ENCODE measurements at places on chromosomes 3 and 15. TPM values are rescaled to one million over a fixed set of nuclear protein-coding genes. Genes with fewer than 3 reads are reported as not detected.

- H3K27ac ChIP-seq = peak overlapping the region; percentile 70
- H3K27me3 ChIP-seq = no peaks in the 10 kb centered on the region
- H3K36me3 ChIP-seq = no peaks in the 10 kb centered on the region
- peak overlapping the region; percentile 8 for H3K4me3 ChIP-seq
Measured at GRCh38 chr15:38130740-38131498, 121.7 kb upstream of the SPRED1 start.

DNA sequence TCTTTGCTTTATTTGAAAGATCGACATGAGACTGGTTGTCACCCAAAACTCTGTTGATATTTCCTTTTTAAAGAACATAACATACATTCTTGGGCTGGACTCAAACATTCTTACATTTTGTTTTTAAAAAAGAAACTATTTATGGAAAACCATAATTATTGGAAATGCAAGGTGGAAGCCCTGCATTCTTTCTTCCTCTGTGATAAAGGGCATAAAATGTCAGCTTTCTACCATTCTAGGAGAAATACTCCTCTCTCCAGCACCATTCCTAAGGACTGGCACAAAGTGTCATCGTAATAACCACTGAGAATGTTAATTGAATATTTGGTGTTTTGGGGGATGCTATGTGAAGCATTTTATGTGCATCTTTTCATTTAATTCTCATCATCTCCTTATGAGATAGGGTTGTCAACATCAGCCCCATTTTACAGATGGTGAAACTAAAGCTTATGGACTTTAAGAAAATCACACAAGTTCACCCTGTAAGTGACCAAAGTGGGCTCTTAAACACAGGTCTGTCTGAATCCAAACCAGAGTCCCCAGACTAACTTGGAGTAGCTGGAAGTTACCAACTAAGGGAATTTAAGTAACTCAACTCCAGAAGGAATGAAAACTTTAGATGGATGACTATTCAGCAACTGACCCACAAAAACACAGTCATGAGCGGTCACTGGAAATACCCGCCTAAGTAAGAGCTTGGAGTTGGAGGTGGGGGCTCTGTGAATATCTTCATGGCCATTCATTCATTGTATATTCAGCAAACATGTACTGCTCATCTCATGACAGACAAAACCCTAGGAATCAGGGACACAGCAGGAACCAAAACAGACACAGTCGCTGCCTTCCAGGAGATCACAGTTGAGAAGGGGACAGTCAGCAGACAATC, 45.9 kb upstream of the LMCD1 start:
- DNase-seq = no peak
- H3K4me1 ChIP-seq = no peaks in the 10 kb centered on the region
- H3K27ac ChIP-seq = no peak overlapping the region
- H3K36me3 ChIP-seq = no peaks in the 10 kb centered on the region
- no peaks in the 10 kb centered on the region for H3K27me3 ChIP-seq

DNA sequence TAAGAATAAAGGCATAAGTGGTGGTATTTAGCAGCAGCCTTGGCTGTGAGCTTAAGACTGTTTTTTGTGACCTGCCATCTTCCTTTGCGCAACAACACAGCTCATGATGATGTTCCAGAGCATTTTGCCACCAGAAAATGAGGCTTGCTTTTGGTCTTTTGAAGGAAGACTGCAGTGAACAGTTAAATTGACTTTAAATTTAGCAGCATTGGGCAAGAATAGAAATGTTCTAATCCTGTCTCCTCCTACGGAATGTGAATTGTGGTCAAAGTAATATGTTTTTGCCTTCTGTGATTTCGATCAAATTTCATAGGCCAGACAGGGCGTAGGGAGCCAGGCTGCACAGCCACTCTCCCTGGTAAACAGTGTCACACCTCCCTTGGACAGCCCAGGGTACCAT, 460.7 kb upstream of the RASGRP1 start:
- H3K4me3 ChIP-seq = no peak overlapping the region
- no peak for DNase-seq
- H3K36me3 ChIP-seq = no peaks in the 10 kb centered on the region
- H3K27ac ChIP-seq = no peak overlapping the region

DNA sequence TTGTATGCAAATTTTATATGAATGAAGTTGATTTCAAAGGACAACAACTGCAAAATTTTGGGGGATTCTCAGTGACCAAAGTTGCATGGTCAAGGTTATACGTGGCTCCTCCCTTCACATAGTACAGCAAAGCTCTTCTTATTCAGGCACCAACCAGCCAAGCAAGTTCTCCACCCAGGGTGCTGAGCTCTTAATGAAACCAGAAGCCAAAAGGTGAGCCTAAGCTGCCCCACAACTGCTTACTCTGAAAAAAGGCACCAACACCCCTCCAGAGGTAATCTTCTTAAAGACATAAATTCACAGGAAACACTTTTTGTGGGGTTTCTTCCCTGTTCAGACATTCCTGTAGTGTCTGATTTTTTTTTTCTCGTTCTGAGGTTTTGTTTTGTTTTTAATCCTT, 106.1 kb upstream of the GMNC start:
- DNase-seq = no peak
- H3K36me3 ChIP-seq = no peaks in the 10 kb centered on the region
- H3K27me3 ChIP-seq = no peaks in the 10 kb centered on the region
- H3K4me3 ChIP-seq = no peak overlapping the region
- no peak overlapping the region for H3K27ac ChIP-seq

- H3K4me1 ChIP-seq = no peaks in the 10 kb centered on the region
- no peak overlapping the region for H3K4me3 ChIP-seq
- H3K36me3 ChIP-seq = no peaks in the 10 kb centered on the region
- H3K27ac ChIP-seq = no peak overlapping the region
- H3K27me3 ChIP-seq = no peaks in the 10 kb centered on the region
- DNase-seq = no peak
Measured at GRCh38 chr3:59245859-59246501, 196.2 kb upstream of the CFAP20DC start.

- H3K27me3 ChIP-seq = peaks cover 27% of the 10 kb centered on the region
- H3K27ac ChIP-seq = no peak overlapping the region
- DNase-seq = peak; percentile 69
Measured at GRCh38 chr3:9552252-9552999, 1.2 kb downstream of the LHFPL4 start.

- no peaks in the 10 kb centered on the region for H3K36me3 ChIP-seq
- DNase-seq = no peak
- no peak overlapping the region for H3K4me3 ChIP-seq
- no peaks in the 10 kb centered on the region for H3K27me3 ChIP-seq
- H3K27ac ChIP-seq = no peak overlapping the region
Measured at GRCh38 chr15:47066392-47066791, 650.9 kb upstream of the SEMA6D start.

GRCh38 chr3:178520451-178520850, 15.8 kb upstream of the KCNMB2 start:
- H3K4me3 ChIP-seq = no peak overlapping the region
- no peaks in the 10 kb centered on the region for H3K4me1 ChIP-seq
- no peaks in the 10 kb centered on the region for H3K36me3 ChIP-seq
- no peak for DNase-seq
- no peaks in the 10 kb centered on the region for H3K27me3 ChIP-seq

- H3K4me1 ChIP-seq = no peaks in the 10 kb centered on the region
- DNase-seq = no peak
- H3K4me3 ChIP-seq = no peak overlapping the region
- H3K27ac ChIP-seq = no peak overlapping the region
- no peaks in the 10 kb centered on the region for H3K27me3 ChIP-seq
Measured at GRCh38 chr3:66789580-66790237, 208.4 kb upstream of the KBTBD8 start.

DNA sequence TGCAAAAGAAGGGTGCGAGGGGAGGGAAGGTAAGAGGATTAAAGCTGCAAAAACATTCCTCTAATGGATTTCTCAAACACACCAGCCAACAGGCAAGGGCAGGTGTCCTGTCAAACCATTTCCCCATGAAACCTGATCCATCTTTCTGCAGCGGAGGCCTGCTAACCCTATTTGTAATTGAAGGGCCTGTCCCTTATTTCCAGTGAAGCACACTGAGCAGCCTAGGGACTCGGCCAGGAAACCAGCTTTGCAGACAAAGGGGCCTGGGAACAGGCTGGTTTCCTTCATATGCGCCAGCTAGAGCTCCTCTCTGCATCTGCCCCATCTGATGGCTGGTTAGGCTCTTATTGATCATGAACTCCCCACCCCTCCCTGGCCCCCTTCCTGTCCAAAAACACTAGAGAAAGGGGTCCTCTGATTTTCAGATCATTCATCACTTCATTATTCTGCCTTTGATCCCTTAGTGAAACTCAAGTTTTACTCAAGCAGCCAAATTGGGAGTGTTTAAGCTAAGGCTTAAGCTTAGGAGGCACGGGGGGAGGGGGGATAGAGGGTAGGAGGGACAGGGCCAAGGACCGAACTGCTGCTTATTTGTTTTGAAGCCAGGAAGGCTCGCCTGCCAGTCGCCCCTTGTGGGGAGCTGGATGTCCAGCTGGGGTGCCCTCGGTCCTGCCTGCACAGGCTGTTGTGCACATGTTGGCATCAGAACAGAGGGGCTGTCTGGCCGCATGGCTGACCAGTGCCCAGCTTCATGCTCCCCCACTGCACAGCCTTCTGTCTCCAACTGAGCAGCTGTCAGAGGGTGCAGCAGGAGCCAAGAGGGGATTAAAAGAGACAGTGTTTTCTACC, 53.1 kb downstream of the BOC start:
- no peaks in the 10 kb centered on the region for H3K27me3 ChIP-seq
- no peak for DNase-seq

- H3K36me3 ChIP-seq = no peaks in the 10 kb centered on the region
- H3K4me1 ChIP-seq = no peaks in the 10 kb centered on the region
- no peak for DNase-seq
- no peak overlapping the region for H3K4me3 ChIP-seq
Measured at GRCh38 chr15:50390554-50391264, 33.5 kb upstream of the USP8 start.

DNA sequence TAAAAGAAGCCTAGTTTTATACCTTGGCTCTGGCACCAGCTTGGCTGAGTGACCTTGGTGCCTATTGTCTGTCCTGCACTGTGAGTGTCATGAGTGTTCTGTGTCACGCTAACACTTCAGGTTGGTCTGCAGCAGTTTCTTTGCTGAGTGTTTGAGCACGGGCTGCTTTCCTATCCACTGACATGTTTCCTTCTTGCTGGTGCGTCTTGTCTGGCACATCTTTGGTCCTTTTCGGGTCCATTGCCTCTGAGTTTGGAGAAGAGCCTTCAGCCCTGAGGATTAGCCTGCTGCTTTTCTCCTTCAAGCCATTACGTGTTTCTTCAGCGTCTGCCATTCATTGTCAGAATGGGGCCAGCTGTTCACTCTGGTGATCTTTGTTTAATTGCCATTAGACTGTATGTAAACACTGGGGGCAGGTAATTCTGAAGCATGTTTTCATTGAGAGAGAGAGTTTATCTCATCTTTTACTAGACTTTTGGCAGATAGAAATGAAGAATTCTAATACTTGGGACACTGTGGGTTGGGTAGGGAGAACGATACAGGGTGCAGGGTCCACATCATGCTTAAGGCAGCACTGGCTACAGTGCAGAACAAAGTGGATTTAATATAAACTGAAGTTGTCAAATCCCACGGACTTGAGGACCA, 55.5 kb downstream of the LRRC28 start:
- H3K4me3 ChIP-seq = no peak overlapping the region
- no peaks in the 10 kb centered on the region for H3K27me3 ChIP-seq
- DNase-seq = no peak
- H3K27ac ChIP-seq = no peak overlapping the region
- no peaks in the 10 kb centered on the region for H3K36me3 ChIP-seq
- peaks cover 14% of the 10 kb centered on the region for H3K4me1 ChIP-seq

GRCh38 chr15:52749258-52749657, 40.9 kb downstream of the ONECUT1 start:
- no peak for DNase-seq
- no peaks in the 10 kb centered on the region for H3K4me1 ChIP-seq
- H3K4me3 ChIP-seq = no peak overlapping the region
- H3K27ac ChIP-seq = no peak overlapping the region
- peaks cover 24% of the 10 kb centered on the region for H3K27me3 ChIP-seq

GRCh38 chr3:115615001-115615814, 8.1 kb upstream of the GAP43 start:
- no peak overlapping the region for H3K4me3 ChIP-seq
- H3K4me1 ChIP-seq = no peaks in the 10 kb centered on the region
- no peaks in the 10 kb centered on the region for H3K27me3 ChIP-seq
- no peaks in the 10 kb centered on the region for H3K36me3 ChIP-seq

- H3K36me3 ChIP-seq = no peaks in the 10 kb centered on the region
- no peaks in the 10 kb centered on the region for H3K27me3 ChIP-seq
- DNase-seq = no peak
- no peak overlapping the region for H3K27ac ChIP-seq
- no peak overlapping the region for H3K4me3 ChIP-seq
Measured at GRCh38 chr3:117814975-117815374, 1105.4 kb downstream of the TUSC7 start.

KLHL25 gene
- total RNA-seq = 4.7 TPM

PRRT3 gene
- 1.4 TPM for total RNA-seq

C3orf85 gene
- not detected for total RNA-seq

GOLGA8S gene
- total RNA-seq = 0.20 TPM

P2RY14 gene
- 7.2 TPM for total RNA-seq

COL8A1 gene
- total RNA-seq = 95.1 TPM

ZNF639 gene
- 28.9 TPM for total RNA-seq

ANKRD34C gene
- not detected for total RNA-seq

ZMYND10 gene
- 2.8 TPM for total RNA-seq

C3orf70 gene
- total RNA-seq = 4.1 TPM

PIGZ gene
- total RNA-seq = 3.6 TPM

Measured in upper lobe of right lung (tissue), 1 donor.